AG04449 (cell line): ENCODE measurements at places on chromosomes 2 and 18.

DNA sequence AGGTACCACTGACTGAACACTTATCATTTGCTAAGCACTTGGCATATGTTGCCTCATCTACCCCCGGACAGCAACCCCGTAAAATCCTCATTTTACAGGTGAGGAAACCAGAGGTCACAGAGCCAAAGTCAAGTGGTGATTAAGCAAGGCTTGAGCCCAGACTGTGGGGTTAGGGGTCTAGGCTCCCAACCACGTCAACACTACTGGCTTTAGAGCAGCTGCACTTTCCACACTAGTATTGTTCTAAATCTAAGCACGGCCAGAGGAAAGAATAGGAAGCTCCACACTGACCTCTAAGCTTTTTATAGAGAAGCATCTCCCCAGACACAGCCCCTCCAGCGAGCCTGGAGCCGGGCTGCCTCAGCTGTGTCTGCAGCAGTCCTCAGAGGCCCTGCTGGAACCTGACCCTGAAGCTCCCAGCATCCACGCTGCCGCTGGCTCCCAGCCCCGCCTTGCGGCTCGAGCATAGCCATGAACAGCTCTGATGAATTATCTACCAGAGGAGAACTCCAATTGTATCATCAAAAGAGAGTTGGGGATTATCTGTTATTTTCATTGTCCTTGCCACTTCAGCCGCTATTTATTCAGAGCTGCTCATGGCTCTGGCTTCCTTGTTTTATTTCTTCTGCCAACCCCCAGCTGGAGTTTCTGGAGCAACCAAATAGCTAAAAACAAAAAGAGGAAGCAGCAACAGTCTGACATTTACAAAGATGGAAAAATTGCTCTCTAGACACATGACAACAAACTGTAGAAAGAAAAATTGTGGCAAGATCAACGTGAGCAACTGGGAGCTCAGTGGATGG, 62.2 kb upstream of the RTN4 start:
- DNase-seq: no peak

DNA sequence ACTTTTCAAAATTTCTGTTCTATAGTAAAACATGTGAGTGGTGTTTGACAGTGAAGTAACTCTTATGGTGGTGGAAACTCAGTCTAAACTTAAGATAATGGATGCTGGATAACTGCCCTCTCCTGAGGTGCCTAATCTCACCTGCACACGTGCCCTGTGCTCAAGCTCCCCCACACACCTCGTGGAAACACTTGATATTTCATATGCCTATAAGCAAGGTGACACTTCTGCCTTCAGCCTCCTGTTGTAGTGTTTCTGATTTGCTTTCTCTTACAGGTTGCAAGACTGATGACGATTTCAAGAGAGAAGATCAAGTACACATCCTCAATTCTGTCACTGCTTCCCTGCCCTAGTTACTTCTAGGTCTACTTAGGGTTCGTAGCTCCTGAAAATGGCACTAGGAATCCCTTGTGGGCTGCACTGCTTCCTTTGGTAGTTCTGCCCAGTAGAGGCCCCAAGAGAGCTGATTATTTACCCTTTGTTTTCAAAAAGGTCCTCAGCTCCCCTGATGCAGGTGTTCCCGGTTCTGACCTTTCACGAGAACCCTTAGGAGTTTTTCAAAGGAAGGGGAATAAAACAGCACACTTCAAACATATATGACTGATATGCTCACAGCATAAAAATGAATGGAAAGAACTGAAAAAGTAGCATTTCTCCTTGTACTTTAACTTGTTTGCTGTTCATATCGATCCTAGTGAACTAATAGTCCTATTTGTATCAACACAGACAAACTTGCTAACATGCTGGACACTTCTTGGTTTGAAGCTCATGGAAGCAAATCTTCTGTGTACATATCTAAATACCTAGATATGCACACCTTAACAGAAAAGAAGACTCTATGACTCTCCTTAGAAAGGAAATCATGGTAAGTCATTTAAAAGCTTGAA, 6.7 kb downstream of the CAVIN2 start:
- DNase-seq: no peak

DNA sequence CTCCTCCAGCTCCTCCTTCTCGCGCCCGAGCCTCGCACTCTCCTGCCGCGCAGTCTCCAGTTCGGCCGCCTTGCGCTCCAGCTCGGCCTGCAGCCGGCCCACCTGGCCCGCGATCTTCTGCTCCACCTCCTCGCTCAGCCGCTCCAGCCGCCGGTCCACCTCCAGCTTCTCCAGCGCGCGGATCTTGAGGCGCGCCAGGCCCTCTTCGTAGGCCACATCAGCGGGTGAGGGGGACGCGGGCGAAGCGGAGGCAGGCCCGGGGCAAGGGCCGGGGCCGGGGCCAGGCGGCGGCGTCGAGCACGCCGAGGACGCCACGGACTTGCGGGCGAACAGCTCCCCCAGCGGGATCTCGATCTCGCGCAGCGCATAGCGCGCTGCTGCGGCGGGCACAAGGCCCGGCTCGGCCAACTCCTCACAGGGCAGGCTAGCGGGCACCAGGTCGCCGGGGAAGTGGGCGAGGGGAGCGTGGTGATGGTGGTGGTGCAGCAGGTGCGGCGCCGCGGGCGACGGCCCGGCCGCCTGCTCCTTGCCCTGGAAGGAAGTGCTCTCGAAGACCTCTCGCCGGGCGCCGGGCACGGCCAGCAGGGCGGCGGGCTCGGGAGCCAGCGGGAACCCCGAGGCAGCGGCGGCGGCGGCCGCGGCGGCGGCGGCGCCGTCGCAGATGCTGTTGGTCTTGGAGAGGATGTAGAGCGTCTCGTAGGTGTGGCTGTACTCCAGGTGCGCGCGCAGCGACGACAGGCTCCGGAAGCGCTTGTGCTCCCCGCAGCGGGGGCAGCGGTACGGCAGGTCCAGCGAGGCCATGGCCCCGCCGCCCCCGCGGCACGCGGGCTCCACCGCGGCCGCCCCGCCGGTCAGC, 15.2 kb downstream of the FBXO41 start:
- no peak for DNase-seq

GRCh38 chr2:238910751-238911351, 63.0 kb downstream of the TWIST2 start:
- no peak for DNase-seq

DNA sequence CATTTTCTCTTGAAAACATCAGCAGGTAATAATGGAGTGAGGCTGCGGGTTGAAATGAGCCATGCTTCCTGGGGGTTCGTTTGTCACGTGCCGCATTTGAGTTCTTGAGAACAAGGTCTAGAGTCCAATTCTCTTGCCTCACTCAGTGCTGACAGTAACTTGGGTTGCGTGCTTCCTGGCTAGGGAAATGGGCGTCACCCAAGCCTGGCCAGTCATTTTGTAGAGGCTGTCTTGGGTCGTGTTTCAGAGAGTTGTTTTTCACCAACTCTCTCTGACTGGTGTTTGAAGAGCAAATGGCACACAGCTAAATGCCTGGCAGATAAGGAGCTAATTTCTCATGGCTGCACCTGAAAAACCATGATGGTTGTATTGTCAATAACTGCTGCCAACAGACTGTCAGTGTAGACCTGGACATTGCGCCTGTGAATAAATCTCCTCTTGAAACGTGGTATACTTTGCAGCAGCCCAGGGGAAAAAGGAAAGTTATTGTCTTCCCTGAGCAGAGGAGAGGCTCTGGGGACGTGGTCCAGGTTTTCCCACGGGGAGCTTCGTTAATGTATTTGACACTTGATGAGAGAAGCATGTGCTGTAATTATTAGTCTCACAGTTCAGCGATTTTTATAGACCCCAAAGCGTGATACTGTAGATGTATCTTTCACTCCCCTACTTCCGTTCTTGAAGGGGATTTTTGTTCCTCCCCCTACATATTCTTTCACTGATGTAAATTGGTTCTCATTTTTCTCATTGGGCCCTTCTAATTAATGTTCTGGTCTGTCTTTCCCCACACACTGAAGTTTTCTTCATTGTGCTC, 196.0 kb downstream of the FHOD3 start:
- DNase-seq: no peak

DNA sequence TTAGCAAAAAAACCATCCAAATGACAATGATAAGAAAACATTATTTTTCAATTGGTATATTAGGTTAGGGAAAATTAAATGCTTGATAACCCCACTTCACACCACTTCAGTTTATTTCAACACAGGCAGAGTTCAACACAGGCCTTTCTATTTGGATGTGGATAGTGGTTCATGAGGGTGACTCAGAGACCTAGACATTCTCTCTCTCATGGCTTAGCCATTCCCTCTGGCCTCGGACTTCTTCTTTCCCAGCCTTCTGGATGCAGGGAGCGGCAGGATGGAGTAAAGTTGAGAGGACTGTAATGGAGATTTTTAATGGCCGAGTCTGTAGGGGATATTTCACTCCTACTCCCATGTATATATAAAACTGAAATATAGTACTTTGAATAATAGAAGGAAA, 109.7 kb downstream of the CTNNA2 start:
- DNase-seq: no peak

- DNase-seq: no peak
These were observed 44.2 kb upstream of the PXDN start for GRCh38 chr2:1788478-1788959.

DNA sequence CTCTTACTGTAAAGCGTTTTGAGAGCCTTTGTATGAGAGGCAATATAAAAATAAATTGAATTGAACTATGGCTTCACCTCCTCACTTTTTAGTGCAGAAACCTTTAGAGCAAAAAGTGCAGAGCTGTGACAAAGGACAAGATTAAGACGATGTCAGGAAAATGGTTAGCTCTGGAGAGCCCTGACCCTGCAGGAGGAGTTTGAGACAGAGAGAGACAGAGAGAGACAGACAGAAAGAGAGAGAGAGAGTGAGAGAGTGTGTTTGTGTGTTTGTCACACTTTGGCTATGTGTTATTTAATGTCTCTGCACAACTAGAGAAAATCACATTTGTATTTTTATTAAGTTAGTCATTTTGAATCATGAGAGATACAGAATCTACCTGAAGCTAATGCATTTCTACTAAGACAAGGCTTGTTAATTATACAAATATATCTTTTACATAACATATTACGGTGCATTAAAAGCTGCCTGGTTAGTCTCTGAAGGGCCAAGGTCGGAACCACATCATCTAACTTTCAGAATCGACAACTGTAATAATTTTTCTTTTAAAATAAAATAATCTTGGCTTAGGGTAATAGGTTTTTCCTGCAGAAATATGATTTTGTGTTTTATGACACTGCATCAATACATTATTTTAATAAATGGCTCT, 423.5 kb upstream of the ZEB2 start:
- DNase-seq: no peak

DNA sequence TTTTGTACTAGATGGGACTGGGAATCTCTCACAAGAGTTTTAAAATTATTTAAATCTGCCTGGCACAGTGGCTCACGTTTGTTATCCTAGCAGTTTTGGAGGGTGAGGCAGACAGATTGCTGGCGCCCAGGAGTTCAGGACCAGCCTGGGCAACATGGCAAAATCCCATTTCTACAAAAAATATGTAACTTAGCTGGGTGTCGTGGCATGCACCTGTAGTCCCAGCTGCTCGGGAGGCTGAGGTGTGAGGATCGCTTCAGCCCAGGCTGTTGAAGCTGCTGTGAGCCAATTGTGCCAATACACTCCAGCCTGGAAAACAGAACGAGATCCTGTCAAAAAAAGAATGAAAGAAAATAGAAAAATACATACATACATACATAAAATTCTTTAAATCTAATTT, 685.7 kb upstream of the PIK3C3 start:
- no peak for DNase-seq

DNA sequence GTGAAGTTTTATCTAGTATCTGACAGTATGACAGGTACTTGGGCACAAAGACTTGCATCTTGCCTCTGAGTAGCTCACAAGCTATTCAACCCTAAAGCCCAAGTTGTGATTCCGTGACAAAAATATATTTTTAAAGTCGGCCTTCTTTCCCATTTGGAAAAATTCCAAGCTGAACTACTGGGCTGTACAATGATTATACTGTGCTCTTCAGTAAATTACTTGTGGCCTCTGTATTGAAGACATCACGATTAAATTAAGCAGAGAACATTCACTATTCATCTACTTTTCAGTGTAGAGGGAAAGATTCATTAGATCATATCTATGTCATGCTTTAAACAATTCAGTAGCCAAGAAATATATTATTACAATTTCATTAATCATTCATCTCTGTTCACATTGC, 282.2 kb downstream of the CDH2 start:
- no peak for DNase-seq

- peak; percentile 3 for DNase-seq
These were observed 106.1 kb upstream of the ALKAL2 start for GRCh38 chr2:393711-394696.

- no peak for DNase-seq
These were observed 1677.7 kb downstream of the SUCLG1 start for GRCh38 chr2:82781176-82781915.
